ENCODE measurements at places on chromosomes 1 and 21.
A peak's percentile ranks its signal among the peaks of the same experiment; 100 is the strongest.

DNA sequence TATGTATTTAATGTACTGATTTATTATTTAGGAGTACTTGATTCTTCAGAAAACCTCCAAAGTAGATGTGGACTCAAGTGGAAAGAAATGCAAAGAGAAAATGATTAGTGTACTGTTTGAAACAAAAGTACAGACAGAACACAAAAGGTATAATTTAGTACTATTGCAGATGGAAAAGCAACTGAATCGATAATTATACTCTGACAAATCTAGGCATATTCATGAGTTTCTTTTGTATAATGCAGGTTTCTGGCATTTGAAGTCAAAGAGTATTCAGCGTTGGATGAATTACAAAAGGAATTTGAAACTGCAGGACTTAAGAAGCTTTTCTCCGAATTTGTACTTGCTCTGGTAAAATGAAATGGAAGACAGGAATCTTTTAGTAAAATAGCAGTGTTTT is 12.5 kb downstream of the RWDD3 start:
- no peak for DNase-seq

GRCh38 chr1:96445302-96445701 is 276.3 kb upstream of the PTBP2 start:
- DNase-seq, result no peak

GRCh38 chr1:225611537-225612223 is 41.2 kb downstream of the ENAH start:
- DNase-seq, result no peak

DNA sequence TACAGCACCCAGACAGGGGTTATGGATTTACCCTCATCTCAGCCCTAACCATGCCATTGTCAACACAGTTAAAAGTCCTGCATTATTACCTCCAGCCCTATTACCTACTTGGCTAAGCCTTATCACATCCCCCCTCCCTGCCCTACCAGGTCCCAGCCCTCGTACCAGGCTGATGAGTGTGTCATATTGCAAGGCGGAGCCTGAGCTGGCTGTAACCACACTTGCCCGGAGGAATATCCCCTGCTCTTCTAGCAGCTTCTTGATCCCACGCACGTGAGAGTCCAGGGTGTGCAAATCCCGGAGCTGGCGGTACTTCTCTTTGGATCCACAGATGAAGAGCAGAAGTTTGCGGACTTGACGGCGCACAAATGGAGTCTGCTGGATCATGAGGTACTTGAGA is 87.4 kb downstream of the UBR4 start:
- DNase-seq, result no peak

DNA sequence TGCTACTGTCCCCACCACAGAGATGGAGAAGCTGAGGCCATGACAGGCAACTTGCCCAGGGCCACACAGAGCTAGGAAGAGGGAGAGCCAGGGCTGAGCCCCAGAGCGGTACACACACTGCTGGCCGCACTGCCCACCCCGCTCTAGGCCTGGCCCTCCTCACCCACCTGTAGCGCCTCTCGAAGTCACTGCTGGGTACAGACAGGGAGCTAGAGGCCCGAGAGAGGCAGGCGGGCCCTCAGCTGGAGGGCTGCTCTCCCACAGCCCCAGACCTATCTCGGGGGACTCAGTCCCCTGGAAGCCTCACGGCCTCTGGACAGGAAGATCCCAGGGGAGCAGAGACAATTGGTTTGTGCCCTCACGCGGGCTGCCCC is 17.3 kb upstream of the PLEKHG5 start:
- DNase-seq, result no peak

- DNase-seq, result no peak
Measured at GRCh38 chr1:223771814-223772770, 59.8 kb downstream of the CAPN2 start.

DNA sequence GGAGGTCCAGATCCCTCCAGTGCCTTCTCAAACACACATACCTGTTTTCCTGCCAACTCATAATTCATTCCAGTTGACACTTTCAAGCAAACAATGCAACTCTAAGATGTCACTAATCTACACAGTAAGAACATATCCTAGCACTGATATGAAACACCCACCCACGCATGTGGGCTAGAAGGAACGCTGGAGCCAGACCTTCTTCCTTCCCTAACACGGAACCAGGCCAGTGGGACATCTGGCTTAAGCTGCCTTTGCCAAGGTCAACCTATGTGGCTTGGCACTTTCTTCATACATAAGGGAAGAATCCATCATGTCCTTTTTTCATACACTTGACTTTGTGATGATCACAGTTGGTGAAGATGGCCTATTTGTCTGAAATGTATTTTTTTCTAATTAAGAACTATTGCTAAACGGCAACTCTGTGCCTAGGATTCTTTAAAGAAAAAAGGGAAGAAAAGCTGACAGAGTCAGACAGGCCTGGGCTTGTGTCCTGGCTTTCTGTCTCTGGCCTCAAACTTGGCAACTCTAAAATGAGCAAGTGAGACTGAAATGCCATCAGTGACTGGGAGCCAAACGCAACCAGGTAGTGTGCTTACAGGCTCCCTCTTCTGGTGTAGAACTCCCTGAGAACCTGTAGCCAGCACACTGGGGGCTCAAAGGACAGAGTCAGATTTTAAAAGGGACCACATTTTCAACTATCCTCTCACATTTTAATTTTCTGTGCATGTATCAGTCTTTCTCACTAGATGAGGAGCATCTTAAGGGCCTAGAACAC is 92.6 kb upstream of the BEND5 start:
- peak; percentile 6 for DNase-seq

DNA sequence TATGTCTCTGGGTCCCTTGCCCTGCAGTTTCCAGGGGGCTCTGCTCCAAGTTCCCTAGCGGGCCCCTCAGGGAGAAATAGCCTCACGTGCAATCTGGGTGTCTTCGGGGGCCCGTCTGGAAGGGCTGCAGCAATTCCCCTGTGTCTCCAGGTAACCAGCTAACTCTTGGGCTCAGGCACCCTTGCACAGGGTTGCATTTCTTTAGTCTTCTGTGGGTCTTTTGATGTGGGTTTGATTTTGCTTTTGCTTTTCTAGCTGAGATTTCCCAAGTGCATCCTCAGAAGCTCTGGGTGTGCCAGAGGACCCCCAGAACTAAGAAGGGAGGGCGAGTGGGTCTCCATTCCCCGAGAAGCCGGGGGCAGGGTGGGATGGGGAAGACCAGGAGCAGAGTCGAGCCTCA is 75.7 kb downstream of the SPSB1 start:
- DNase-seq, result no peak

- no peak for DNase-seq
Measured at GRCh38 chr1:161840363-161840762, 74.2 kb downstream of the ATF6 start.
